ENCODE measurements at places on chromosomes 3 and 15. TPM values are rescaled to one million over a fixed set of nuclear protein-coding genes. Genes with fewer than 3 reads are reported as not detected.

Gene LMAN1L
- total RNA-seq: not detected

Gene PLD1
- total RNA-seq: 7.3 TPM

Gene CAMKV
- total RNA-seq: 0.58 TPM

DNA sequence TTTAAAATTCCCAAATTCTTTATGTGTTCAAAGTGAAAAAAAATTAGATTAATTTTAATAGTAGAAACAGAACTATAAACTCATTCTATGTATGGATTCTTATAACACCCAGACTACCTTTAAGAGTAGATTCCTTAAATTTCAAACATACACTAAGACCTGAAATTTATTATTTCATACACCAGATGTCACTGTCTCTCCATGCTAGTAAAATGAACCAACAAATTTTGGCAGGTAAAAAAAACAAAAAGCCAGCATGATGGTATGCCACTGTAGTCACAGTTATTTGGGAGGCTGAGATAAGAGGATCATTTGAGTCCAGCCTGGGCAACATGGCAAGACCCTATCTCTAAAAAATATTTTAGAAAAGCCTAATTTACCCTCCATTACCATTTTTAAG lies 461.3 kb upstream of the NAALADL2 start:
- DNase-seq: peak; percentile 73
- no peak overlapping the region for H3K27ac ChIP-seq
- no peaks in the 10 kb centered on the region for H3K27me3 ChIP-seq
- no peak overlapping the region for H3K4me3 ChIP-seq

GRCh38 chr3:45566196-45566595 lies 28.4 kb upstream of the LIMD1 start:
- DNase-seq: no peak
- H3K4me3 ChIP-seq: no peak overlapping the region
- H3K4me1 ChIP-seq: peaks cover 11% of the 10 kb centered on the region
- H3K36me3 ChIP-seq: no peaks in the 10 kb centered on the region

GRCh38 chr3:110314512-110315114 lies 757.0 kb upstream of the NECTIN3 start:
- no peaks in the 10 kb centered on the region for H3K36me3 ChIP-seq
- H3K4me1 ChIP-seq: peaks cover 10% of the 10 kb centered on the region
- H3K27me3 ChIP-seq: no peaks in the 10 kb centered on the region
- H3K27ac ChIP-seq: no peak overlapping the region

DNA sequence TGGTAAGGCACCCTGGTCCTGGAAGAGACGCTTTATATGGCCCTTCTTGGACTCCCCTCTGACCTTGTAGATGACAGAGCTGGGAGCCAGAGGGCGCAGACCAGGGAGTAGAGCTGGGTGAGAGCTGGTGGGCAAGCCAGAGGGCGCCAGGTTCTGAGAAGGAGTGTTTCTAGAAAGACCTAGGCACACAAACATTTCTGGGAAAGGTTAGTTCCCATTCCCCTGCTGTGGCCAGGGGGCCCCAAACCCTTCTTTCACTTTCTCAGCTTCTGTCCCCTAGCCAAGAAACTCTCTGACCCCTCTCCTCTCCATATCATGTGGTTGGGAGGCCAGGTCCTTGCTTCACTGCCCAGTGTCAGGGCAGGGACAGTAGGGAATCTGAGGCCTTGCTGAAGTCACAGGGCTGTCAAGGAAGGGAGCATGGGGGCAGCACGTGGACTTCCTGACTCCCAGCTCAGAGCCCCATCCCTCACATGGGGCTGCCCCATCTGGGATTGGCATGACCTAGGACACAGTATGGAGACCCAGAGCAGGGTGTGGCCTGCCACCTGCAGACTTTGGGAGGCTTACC lies 3.6 kb downstream of the HEMK1 start:
- peaks cover 3% of the 10 kb centered on the region for H3K36me3 ChIP-seq
- H3K4me1 ChIP-seq: peaks cover 13% of the 10 kb centered on the region
- no peak overlapping the region for H3K4me3 ChIP-seq
- H3K27ac ChIP-seq: no peak overlapping the region

GRCh38 chr3:107826727-107827126 lies 264.1 kb downstream of the CD47 start:
- no peak for DNase-seq
- no peak overlapping the region for H3K4me3 ChIP-seq
- no peak overlapping the region for H3K27ac ChIP-seq
- H3K36me3 ChIP-seq: no peaks in the 10 kb centered on the region
- no peaks in the 10 kb centered on the region for H3K4me1 ChIP-seq

Gene PRKCD
- total RNA-seq: 18.7 TPM

GRCh38 chr3:46948830-46949671 lies 27.5 kb downstream of the CCDC12 start:
- no peak for DNase-seq
- H3K27me3 ChIP-seq: no peaks in the 10 kb centered on the region
- H3K4me3 ChIP-seq: no peak overlapping the region

DNA sequence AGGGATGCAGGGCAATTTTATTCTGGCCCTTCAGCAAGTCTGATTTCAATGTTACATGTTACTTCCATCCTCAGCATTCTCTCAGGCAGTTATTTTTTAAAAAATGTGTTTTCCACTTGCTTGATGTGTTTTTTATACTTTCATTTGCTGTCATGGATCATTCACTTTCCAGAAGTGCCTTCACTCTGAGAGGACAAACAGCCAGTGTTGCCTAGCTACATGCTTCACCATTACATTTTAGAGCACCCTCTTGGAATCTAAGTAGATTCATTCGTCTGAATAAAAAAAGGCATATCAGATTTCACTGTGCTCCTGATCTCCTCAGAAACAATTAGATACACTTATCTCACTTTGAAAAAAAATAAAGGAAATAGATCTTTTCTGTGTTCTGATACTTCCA lies 93.6 kb upstream of the POU1F1 start:
- no peak overlapping the region for H3K4me3 ChIP-seq
- no peaks in the 10 kb centered on the region for H3K27me3 ChIP-seq
- no peak overlapping the region for H3K27ac ChIP-seq

- H3K27me3 ChIP-seq: peaks cover 5% of the 10 kb centered on the region
- H3K4me3 ChIP-seq: no peak overlapping the region
- no peak for DNase-seq
- H3K36me3 ChIP-seq: no peaks in the 10 kb centered on the region
These were observed 289.4 kb upstream of the TLE3 start for GRCh38 chr15:70387081-70387480.

Gene DISP2
- 0.87 TPM for total RNA-seq

DNA sequence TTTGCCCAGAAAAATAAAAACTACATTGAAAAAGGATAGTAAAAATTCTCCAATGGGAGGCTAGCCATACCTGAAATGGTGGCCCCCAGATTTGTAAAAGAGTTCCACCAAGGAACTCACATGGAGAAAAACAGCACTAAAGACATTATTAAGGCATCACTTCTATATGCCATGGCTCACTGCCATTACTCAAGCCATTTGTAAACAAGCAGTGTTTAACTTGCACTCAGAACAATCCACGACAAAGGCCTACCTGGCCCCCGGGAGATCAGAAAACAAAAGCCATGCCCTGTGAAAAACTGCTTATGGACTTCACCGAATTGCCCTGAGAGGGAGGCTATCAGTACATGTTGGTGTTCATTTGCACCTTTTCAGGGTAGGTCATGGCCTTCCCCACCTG lies 19.6 kb downstream of the CCR8 start:
- no peaks in the 10 kb centered on the region for H3K27me3 ChIP-seq
- DNase-seq: no peak
- H3K27ac ChIP-seq: no peak overlapping the region
- H3K36me3 ChIP-seq: no peaks in the 10 kb centered on the region
- H3K4me1 ChIP-seq: peaks cover 14% of the 10 kb centered on the region
- H3K4me3 ChIP-seq: no peak overlapping the region

GRCh38 chr3:178514401-178514800 lies 21.8 kb upstream of the KCNMB2 start:
- peaks cover 43% of the 10 kb centered on the region for H3K27me3 ChIP-seq
- DNase-seq: no peak

DNA sequence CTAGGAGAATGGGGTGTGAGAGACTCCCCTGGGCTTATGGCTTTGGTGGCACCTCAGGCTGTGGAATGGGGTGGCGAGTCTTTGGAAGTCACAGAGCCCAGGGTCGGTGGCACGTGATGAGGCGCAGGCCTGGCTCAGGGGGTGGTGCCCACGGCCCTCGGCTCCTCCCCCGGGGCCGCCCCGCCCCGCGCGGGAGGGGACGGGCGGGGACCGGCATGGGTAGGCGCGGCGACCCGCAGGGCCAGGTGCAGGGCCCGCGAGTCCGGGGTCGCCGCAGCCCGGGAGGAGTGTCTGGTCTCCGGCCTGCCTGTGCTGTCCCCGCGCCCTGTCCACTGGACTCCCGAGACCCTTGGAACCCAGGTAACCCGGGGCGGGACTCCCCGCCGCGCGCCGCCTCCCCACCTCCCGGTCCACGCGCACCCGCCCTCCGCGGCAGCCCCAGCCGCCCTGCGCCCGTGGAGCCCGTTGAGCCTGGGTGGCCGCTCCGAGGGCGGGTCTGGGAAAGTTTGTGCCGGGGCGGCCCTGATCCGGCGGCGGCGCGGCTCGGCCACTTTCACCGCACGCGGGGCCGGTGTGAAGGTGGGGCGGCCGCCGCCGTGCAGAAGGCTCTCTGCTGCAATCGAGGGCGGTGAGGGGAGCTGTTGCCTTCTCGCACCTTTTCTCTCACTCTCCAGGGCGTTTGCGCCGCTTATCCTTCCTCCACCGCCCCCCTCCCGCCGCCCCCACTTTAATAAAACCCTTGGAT lies at the start of gene PAQR5:
TSS of gene PAQR5 (plus strand) at position 216 of the 745 bp plus-strand sequence. CDS start 61,169 bp downstream, outside the sequence.
- no peak within 1 kb of the TSS for H3K27ac ChIP-seq
- H3K4me3 ChIP-seq: peak within 1 kb of the TSS; percentile 78
- no peaks in the 10 kb centered on the region for H3K36me3 ChIP-seq
- H3K4me1 ChIP-seq: peaks cover 14% of the 10 kb centered on the region

DNA sequence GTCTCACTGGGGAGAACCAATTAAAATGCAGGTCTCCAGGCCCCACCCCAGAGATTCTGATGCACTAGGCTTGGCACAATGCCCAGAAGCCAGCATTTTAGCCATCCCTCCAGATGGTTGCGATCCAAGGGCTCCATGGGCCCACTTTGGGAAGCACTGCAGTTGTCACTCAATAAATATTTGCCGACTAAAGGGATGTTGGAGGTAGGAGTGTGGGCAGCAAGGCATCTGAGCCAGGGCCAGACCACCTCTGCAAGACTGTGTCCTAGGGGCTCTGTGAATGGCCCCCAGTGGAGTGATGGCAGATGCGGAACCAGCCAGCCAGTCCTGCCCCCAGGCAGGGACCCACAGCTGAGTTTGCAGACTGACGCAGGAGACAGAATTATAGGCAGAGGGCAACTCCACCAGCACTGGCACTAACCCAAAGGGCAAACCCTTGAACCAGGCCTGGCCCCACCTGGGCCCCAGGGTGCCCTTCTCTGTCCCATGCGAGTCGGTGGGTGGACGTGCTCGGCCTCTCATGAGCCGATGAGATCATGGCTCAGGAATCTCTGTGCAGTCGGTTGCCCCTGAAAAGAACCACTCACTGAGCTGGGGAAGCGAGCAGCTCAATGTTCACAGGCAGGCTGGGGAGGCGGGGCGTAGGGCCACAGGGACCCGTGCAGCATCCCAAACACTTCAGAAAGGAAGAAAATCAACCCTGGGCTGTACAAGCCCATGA lies 49.7 kb downstream of the SEMA5B start:
- no peak overlapping the region for H3K27ac ChIP-seq
- H3K36me3 ChIP-seq: no peaks in the 10 kb centered on the region
- peaks cover 29% of the 10 kb centered on the region for H3K4me1 ChIP-seq

Gene ISL2
- total RNA-seq: 6.3 TPM

DNA sequence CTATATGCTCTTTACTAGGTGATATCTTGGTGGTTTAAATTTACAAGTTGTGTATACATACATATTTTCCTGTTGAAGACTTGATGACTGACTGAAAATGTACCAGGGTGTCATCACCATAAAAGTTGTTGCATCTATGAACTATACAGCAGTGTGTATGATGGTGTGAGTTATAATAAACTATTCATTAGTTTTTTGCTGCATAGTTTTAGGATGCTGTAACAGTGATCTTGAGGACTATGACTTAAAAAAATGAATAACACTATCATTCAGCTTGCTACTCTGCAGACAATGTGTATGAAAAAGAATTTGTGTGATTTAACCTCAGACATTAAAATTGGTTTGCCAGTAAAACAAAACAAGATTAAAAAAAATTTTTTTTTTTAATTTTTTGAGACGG lies 49.0 kb downstream of the UBE2E2 start:
- H3K27ac ChIP-seq: no peak overlapping the region
- no peaks in the 10 kb centered on the region for H3K36me3 ChIP-seq
- H3K27me3 ChIP-seq: no peaks in the 10 kb centered on the region

- H3K27ac ChIP-seq: no peak overlapping the region
- no peaks in the 10 kb centered on the region for H3K27me3 ChIP-seq
- no peak overlapping the region for H3K4me3 ChIP-seq
- H3K36me3 ChIP-seq: peaks cover 11% of the 10 kb centered on the region
These were observed 35.6 kb downstream of the CTSH start for GRCh38 chr15:78909160-78909695.

Gene PSTPIP1
- total RNA-seq: not detected

- H3K27ac ChIP-seq: no peak overlapping the region
- H3K36me3 ChIP-seq: no peaks in the 10 kb centered on the region
- DNase-seq: no peak
These were observed 20.0 kb upstream of the CMTM7 start for GRCh38 chr3:32371461-32372212.

- no peaks in the 10 kb centered on the region for H3K27me3 ChIP-seq
- H3K27ac ChIP-seq: no peak overlapping the region
- no peak for DNase-seq
- H3K4me1 ChIP-seq: peaks cover 11% of the 10 kb centered on the region
- no peaks in the 10 kb centered on the region for H3K36me3 ChIP-seq
These were observed 340.1 kb downstream of the NAALADL2 start for GRCh38 chr3:175198991-175199783.

DNA sequence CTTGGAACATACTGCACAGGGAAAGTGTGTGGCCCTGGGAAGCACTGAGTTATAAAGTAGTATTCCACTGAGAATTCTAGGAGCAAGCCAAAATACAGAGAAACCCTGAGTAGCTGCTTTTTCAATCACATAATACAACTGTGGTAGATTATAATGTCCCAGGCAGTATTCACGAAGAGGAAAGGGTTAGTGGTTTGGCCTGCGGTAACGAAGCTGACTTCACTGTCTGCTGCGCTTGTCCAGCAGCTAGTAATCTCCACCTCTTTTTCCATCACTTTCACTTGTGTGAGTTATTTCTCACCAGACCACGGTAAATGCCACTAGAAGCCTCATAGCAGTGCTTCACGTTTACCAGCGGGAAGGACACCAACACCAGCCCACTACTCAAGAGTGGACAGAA lies 34.4 kb downstream of the RPL39L start:
- no peaks in the 10 kb centered on the region for H3K4me1 ChIP-seq
- H3K27me3 ChIP-seq: no peaks in the 10 kb centered on the region
- no peak overlapping the region for H3K27ac ChIP-seq
- no peak for DNase-seq
- H3K4me3 ChIP-seq: no peak overlapping the region

- no peak overlapping the region for H3K4me3 ChIP-seq
- H3K27me3 ChIP-seq: peaks cover 10% of the 10 kb centered on the region
- peak; percentile 71 for DNase-seq
These were observed 7.0 kb downstream of the ADIPOQ start for GRCh38 chr3:186849374-186849975.

DNA sequence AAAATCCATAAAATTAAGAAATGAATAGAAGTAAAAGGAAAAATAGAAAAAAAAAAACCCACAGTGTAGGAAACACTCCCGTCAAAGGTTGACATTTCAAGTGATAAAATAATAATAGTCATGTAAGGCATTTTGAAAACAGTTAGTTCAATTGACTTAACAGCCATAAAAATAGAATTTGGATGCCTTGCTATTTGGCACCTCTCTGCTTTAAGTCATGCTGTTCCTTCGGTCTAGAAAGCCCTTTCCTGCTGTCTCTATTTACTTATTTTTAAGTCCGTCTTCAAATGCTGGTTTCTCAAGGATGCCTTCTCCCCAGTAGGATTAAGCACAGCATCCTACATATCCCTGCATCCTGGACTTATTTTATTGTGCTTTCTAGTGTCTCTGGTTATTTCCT lies 22.3 kb upstream of the RETNLB start:
- DNase-seq: no peak
- no peaks in the 10 kb centered on the region for H3K4me1 ChIP-seq
- H3K27me3 ChIP-seq: peaks cover 37% of the 10 kb centered on the region
- H3K27ac ChIP-seq: no peak overlapping the region
- no peak overlapping the region for H3K4me3 ChIP-seq
